B cell (primary cell): ENCODE measurements at places on chromosomes 7 and 10. TPM values are rescaled to one million over a fixed set of nuclear protein-coding genes. Genes with fewer than 3 reads are reported as not detected.

DNA sequence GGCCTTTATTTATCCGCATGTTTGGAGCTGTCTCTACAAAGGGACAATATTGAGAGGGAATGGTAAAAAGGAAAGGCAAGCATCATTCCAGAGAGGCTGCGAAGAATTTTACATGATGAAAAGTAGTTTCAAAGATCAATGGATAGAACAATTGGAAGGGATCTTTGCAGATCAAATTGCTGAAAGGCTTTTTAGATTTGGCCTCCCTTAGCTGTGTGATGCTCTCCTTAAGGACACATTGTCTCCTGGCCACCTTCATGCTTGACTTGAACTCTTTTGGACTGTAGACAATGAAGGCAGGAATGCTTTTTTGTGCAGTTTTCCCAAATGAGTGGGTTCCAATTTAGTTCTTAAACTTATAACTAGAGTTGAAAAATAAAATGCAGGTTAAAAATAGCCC lies 344.7 kb downstream of the ARL4A start:
- no peak for DNase-seq

- no peak for DNase-seq
Observed at GRCh38 chr7:83524277-83525075, 124.5 kb downstream of the SEMA3E start.

ZNF425 gene
- total RNA-seq, result 2.8 and 3.3 TPM in 2 replicates

GRCh38 chr7:112726076-112726475 lies 64.1 kb downstream of the TMEM168 start:
- no peak for DNase-seq

FAM131B gene
- total RNA-seq, result 0.05 and 0.12 TPM in 2 replicates

SLC18A3 gene
- total RNA-seq, result not detected in 2 replicates

DNA sequence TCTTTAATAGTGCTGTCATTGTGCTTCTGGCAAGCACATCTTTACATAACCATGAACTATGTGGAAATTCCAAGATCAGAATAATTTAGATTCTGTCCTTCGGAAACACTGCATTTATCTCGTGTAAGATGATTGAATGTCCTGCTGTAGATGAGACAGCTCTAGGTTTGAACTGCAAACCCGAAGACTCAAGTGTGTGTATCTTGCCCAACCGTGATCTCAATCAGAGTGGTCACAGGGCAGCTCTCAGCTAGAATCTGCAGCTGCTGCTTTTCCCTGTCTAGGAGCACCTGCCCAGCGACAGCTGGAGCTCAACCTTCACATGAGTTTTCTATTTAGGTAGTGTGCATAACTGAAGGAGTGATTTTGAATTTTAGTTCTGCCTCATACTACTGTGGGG lies 17.5 kb upstream of the KIF20B start:
- DNase-seq, result no peak

METTL27 gene
- total RNA-seq, result 1.5 and 1.9 TPM in 2 replicates

- DNase-seq, result no peak
Observed at GRCh38 chr10:133526957-133527588, at the start of gene CYP2E1. Gene CYP2E1, plus strand, starts transcription at chr10:133527363. Its CDS starts 33 bp downstream, at chr10:133527396.

DNA sequence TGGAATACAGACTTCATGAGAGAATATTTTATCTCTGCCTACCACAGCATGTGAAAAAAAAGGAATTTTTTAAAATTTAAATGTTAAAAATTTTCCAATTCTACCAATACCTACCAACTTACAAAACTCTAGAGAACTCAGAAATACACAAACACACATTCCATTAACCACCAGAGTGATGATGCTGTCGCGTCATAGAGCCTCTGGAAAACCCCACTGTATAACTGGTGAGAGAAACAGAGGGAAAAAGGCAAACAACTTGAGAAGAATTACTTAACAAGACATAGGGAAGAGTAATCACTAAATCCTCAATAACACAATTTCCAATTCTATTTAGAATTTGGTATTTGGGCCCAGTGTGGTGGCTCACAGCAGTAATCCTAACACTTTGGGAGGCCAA lies 6.2 kb upstream of the SPOCK2 start:
- no peak for DNase-seq

- no peak for DNase-seq
Observed at GRCh38 chr10:1668399-1668798, 68.9 kb downstream of the ADARB2 start.

- DNase-seq, result no peak
Observed at GRCh38 chr10:34698248-34698831, 116.8 kb downstream of the PARD3 start.

- no peak for DNase-seq
Observed at GRCh38 chr10:36354633-36355032, 712.5 kb upstream of the FZD8 start.

GRCh38 chr10:96359616-96360015 lies 814 bp upstream of the OPALIN start:
- DNase-seq, result no peak

- no peak for DNase-seq
Observed at GRCh38 chr10:114010316-114010715, 33.4 kb upstream of the ADRB1 start.

DNA sequence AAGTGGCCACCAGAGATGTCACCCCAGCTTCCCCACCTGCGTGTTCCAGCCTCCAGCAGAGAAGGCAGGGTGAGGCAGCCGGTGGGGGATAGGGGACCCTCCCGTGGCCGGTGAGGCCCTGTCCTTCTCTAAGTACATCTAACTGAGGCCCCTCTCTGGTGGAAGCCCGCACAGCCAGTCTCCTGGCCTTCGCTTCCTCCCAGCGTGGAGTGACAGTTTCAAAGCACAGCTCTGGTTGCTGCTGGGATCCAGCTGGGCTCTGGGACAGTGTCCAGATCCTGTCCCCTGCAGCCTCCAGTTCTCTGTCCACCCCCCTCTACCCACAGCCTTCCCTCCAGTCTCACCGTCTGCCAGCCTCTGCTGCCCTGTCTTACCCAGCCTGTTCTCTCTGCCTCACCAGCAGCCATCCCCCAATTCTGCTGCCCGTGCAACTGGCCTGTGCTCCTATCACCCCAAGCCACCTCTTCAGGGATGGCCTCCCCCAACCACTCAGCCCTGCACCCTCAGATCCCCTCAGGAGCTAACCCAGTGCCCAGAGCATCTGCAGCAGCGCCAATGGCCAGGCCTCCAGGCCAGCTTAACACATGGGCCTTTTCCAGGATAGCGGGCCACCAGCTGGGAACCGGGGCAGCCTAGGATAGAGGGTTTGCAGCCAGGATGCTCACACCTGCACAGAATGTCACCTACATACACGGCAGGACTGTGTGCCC lies 16.3 kb upstream of the SH2B2 start:
- DNase-seq, result no peak

GRCh38 chr7:155468785-155469148 lies 10.8 kb downstream of the EN2 start:
- no peak for DNase-seq

PIP gene
- not detected in 2 replicates for total RNA-seq

GRCh38 chr7:83937930-83938329 lies 256.7 kb downstream of the SEMA3A start:
- no peak for DNase-seq

- no peak for DNase-seq
Observed at GRCh38 chr7:78017591-78018100, 219.1 kb downstream of the PHTF2 start.

DNA sequence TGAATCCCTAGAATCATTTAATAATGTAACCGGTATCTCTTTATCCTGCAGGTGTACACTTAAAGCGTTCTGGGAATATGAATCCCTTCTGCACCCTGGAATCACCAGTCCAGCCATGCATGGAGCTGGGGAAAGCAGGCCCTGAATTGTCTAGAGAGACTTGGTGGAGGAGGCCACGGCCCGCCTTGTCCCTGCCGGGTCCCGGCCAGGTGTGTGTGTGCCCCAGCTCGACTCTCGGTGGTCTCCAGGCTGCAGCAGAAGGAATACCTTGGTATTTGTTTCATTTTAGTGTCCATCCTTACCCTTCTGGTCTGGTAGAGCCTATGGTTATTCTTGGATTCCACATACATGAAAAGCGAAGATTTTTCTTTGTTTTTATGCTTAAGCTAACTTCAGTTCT lies 58.1 kb downstream of the PRPF18 start:
- DNase-seq, result no peak

TAS2R4 gene
- total RNA-seq, result 5.4 and 6.7 TPM in 2 replicates

- no peak for DNase-seq
Observed at GRCh38 chr10:95384011-95384704, 93.4 kb upstream of the PDLIM1 start.

GCK gene
- total RNA-seq, result 0.22 and 0.87 TPM in 2 replicates

AQP1 gene
- total RNA-seq, result 0.10 TPM in 1 of 2 replicates, not detected in the other

GRCh38 chr10:8392216-8392615 lies 337.7 kb downstream of the GATA3 start:
- DNase-seq, result no peak

CHAT gene
- total RNA-seq, result not detected in 2 replicates

DNA sequence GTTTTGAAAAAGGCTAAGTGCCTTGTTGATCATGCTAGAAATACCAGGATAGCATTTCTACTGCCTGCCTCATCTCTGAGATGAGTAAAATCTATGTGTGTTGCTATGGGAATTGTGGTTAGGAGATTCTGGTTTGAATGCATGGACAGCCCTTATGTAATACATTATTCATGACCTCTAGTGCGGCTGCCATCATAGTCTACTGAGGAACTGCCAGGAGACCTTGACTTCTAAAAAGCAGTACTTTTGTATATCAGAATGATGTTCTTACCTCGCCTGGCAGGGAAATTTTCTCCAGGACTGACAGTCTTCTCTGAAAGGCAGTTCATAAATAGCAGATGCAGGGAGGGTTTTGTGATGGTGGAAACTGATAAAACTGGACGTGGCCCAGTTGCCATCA lies 248.5 kb downstream of the NSUN6 start:
- no peak for DNase-seq

CYP17A1 gene
- not detected in 2 replicates for total RNA-seq

ASAH2 gene
- 0.44 and 1.9 TPM in 2 replicates for total RNA-seq

DNA sequence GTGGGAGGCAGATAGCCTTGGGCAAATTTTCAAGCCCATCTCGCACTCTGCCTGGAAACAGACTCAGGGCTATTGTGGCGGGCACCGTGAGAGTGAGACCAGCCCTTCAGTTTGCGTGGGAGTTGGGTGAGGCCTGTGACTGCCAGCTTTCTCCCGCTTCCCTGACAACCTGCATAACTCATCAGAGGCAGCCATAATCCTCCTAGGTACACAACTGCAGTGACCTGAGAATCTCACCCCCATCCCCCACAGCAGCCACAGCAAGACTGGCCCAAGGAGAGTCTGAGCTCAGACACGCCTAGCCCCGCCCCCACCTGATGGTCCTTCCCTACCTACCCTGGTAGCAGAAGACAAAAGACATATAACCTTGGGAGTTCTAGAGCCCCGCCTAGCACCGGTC lies 275.4 kb downstream of the GRID1 start:
- no peak for DNase-seq

DNA sequence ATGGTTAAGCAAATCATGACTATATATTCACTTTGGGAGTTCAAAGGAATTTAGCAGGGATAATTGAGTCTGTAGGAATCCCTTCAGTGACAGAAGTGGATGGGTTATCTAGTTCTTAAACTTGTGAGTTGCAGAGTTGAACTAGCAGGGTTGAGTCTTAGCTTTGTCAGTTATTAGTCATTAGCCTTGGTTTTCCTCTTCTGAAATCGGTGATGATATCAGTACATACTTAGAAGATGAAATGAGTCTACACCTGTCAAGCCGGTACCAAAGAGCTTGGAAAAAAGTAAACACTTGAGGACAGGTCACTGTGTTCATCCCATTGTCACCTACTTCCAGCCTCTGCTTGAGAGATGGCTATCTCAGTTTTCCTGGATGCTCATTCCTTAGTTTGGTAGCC lies 73.5 kb downstream of the BUB3 start:
- DNase-seq, result no peak

- DNase-seq, result no peak
Observed at GRCh38 chr10:3142146-3142875, 30.3 kb downstream of the PITRM1 start.

DNA sequence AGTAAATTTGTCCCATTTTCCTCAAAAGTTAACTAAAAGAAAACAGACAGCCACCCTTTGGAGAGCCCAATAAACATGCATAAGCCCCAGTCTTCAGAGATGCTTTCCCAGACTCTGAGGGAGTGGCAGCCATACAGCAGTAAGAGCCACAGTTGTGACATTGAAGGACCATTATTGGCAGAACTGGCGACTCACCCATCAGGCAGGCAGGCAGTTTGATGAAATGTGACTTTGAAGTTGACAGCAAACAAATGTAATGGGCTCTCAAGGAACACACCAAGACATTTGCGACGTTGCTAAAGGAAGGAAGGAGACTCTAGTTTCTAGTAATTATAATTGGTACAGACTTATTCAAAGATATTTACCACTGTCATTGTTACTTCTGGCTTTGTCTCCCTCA lies 287.5 kb upstream of the PHYHIPL start:
- DNase-seq, result no peak

- DNase-seq, result no peak
Observed at GRCh38 chr7:147406521-147407135, 1183.9 kb upstream of the C7orf33 start.

- DNase-seq, result peak; percentile 76
Observed at GRCh38 chr10:90999512-91000172, 78.8 kb upstream of the ANKRD1 start.

MYH16 gene
- not detected in 2 replicates for total RNA-seq

DNA sequence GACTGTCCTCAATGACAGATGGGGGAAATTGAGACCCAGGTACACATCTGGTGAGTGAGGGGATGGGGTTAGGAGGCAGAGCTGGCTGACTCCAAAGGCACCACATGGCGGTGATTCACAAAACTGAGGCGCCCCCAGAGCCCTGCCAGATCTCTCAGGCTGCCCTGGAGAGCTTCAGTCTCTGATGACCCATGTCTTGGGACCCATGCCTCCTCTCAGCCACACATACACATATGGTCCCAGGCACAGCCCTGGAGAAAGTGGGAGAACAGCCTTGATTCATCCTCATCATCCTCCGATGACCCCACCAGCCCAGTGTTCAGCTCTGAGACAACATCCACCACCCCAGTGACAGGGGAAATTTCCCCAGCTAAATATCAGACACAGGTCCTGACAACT lies 426.0 kb downstream of the RPS24 start:
- DNase-seq, result no peak

GRCh38 chr7:125089171-125089570 lies 159.5 kb upstream of the POT1 start:
- no peak for DNase-seq

- DNase-seq, result no peak
Observed at GRCh38 chr7:129865925-129866201, 86.9 kb downstream of the UBE2H start.

DNA sequence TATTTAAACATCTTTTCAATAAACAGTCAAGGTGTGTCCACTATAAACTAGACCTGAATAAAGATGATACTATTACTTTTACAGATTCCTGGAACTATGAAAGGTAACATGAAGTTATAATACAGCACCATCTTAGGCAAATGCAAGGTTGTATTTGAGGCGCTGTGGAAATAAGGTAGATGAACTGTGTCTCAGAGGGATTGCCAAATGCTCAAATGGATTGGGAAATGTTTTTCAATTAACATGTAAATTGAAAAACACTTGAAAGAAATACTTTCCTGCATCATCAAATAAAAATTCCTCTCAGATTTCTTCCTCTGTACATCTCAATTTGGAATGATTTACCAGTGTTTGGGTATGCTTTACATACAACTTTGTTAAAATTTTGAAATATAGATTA lies 139.4 kb downstream of the DKK1 start:
- DNase-seq, result no peak
